ENCODE measurements at places on chromosomes 1 and 21.

- DNase-seq: peak; percentile 18
These were observed 66.8 kb downstream of the VPS13D start for GRCh38 chr1:12296623-12297022.

- DNase-seq: no peak
These were observed 185.0 kb downstream of the MIS18A start for GRCh38 chr21:32093646-32094462.

GRCh38 chr21:27047283-27047657 lies 80.4 kb upstream of the ADAMTS5 start:
- DNase-seq: peak; percentile 56

DNA sequence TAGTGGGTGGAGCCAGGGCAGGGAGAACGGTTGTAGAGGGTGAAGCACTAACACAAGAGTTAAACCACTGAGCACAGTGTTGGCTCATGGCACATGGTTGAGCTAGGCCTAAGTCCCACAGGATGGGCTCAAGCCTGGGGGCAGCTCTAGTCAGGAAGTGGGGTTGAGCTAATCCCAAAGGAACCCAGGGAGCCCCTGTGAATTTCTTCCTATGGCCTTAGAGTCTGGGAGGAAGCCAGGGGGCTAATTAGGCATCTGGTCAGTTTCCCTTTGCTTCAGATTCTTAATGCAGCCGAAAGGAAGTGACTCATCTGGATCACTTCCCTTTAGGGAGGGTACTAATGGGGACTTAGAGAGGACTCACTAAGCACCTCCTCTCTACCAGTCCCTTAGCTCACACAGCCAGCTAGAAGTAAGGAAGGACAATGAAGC lies 10.1 kb downstream of the CFAP45 start:
- peak; percentile 82 for DNase-seq

DNA sequence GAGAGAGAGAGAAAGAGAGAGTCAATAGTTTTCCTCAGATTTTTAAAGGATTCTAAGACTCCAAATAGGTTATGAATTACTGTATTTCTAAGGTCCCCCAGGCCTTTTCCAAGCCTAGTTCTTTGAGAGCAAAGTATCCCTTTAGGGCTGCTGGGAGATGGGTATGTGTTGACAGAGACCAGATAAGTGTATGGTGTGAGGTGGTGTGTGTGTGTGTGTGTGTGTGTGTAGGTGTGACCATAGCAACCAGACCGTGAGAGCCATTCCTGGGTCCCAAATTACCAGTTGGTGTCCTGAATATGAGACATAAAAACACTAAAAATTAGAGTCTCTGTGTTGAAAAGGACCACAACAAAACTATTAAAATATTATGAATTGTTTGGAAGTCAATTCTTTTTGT lies 41.7 kb upstream of the DNAJC6 start:
- DNase-seq: no peak
